NCI-H1105 (cell line): ENCODE measurements at places on chromosomes 1 and 21.

DNA sequence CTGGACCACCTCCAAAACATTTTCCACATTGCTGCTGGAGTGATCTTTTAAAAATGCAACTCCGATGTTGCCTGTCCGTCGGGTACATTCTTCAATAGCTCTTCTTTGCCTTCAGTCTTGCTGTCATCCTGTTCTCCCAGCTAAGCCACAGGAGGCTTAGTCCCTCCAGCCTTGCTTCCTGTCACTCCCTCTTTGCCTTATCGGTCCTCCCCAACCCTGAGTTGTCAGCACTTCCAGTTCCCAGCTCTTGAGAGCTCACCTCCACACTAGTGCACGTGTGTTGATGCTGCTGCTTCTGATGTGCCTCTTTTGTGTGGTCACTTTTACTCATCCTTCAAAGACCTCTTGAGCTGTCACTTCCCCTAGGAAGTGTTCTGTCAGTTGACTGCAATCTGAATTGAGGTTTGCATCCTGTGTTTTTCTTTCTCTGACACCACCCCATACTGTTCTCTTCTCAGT, 15.3 kb downstream of the UCK2 start:
- DNase-seq = no peak

DNA sequence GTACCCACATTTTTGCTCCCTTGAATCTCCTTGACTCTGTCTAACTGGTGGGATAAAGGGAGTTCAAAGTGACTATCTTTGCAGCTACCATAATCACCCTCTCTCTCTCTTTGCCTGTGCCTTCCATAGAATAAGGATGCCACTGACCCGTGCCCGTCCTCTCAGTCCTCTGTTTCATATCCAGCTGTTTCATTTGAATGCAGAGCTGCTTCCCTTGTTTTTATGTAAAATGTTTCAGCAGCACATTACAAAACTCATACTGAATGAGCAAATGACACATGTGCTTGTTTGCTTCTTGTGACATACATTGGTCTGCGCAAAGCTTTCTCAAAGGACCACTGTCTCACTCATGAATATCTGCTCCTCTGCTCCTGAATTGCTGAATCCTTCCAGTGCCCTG, 38.4 kb downstream of the CDC42 start:
- DNase-seq = no peak

- peak; percentile 44 for DNase-seq
These were observed 33.2 kb upstream of the PAX7 start for GRCh38 chr1:18597160-18598042.

DNA sequence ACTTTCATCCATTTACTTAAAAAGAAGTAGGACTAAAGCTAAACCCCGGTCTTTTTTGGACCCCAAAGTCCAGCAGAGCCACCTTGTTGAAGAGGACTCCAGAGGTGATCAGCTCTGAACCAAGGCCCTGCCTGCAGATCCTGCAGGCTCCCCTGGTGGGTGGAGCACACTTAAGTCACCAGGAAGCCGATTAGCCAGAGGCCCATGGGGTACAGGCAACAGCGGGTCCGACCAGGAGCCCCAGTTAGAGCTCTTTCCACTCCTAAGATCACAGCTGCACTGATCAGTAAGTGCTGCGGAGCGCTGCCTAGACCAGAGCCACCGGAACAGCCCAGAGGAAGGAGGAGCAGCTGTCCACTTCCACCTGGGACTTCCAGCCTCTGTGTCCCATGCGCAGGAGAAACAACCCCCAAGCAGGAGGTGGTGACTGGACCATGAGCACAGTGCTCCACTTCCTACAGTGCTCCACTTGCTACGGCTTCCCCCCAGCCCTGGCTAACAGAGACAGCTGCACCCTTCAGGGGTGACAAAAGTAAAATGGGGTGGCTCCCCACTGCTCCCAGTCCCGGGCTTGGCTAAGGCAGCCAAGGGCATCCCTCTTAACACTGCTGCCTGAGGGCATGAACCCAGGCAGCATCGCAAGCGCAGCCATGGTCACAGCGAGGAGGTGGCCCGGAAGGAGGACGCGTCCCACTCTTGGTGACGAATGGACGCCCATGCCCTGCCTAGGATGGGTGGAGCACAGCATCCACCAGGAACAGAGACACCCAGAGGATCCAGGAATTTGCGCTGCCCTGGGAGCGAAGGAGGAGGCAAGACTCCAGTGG, 58.0 kb downstream of the NPHP4 start:
- DNase-seq = no peak

DNA sequence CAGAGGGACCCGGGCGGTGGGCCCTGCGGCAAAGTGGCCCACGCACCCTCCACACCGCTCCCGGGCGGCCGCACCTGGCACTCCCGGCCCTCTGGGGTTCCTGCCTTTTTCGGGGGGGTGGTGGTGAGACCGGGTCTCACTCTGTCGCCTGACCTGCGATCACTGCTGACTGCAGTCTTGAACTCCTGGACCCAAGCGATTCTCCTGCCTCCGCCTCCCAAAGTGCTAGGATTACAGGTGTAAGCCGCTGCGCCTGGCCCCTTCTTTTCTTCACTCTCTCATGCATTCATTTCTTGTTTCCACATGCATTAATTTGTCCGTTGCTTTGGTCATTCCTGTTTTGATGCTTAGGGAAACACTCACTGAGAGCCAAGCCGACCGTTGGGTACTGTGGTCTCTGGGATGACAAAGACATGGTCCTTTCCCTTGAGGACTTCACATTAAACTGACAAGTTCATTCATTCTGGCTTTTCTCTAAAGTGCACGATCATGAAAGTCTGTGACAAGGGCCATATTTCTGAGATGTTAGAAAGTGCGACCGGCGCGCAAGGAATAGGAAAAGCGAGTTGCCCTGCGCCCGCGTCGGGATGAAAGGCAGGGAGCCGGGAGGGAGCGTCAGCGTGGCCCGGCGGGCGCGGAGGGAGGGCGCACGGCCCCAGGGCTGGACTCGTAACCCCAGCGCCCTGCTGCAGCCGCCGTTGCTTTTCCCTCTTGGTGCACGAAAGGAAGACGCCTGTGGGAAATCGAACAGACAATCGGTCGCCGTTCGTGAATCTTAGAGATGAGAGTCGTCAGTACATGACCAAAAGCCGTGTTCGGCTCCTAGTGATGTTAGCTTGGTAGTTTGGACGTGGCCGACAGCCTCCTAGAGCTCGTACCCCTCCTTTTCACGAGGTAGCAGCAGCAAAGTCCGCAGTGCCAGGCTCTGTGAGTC, 1.0 kb upstream of the MCOLN2 start:
- no peak for DNase-seq

DNA sequence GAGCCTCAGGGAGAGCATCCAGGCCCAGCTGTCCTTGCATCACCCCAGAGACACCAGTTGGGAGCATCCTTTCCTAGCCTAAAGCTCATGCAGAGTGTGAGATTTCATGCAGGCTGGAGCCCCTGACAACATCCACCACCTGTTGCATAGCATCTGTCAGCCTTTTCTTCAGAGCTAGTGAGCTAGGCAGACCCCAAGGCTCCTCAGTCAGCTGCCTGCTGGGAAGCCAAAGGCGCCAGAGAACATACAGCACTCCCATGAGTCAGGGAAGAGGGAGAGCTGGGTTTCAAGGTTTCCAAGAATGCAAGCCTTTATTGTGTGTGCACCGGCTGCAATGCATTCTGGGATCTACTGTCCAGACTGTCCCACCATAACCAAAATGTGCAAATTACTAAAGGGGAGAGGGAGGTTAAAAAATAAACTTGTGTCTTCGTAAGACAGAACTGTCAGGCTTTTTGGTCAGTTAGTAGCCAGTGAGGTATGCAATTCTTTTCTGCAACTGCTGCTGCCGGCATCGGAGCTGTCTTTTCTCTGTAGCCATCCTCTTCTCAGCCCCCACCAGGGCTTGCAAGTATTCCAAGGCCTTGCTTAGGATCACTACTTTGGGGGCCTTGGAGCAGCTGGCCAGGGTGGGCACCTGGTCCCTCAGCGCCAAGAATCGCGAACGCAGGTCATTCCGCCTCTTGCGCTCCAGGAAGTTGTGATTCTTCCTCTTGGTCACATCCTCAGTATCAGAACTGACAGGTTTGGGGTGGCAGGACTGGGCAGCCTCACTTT, 4.6 kb downstream of the MYCL start:
- DNase-seq = no peak

DNA sequence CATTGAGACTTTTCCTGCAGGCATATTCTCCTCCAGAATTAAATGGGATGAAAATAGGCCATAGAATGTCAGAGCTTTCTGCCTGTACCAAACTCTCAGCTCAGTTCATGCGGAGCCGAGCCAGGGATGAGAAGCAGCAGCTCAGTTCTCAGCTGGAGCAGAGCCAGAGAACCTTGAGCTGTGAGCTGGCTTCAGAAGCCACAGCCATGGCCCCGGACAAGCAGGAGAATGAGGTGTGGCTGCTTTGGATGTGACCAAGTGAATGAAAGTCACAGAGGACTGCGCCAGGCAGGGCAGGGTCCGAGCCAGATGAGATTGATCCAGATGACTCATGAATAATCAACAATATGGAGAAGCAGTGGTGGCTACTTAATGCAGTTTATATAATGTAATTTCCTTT, 633.8 kb downstream of the NCAM2 start:
- DNase-seq = no peak

DNA sequence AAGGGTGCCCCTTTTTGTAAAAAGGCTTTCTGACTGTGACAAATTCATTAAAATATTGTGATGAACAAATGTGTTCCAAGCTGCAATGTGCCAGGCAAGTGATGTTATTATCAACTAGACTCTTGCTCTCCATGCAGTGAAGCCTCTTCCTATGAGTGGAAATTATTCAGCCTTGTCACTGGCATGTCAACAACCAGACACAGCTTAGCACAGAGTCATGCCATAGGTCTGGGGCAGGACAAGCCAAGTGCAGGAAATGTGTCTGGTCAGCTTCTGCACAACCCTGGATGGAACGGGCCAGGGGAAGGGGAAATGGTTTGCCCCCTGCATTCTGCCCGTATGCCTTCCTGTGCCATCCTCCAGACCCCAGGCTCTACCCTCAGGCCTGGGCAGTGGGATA, 27.4 kb upstream of the GJA5 start:
- DNase-seq = no peak

DNA sequence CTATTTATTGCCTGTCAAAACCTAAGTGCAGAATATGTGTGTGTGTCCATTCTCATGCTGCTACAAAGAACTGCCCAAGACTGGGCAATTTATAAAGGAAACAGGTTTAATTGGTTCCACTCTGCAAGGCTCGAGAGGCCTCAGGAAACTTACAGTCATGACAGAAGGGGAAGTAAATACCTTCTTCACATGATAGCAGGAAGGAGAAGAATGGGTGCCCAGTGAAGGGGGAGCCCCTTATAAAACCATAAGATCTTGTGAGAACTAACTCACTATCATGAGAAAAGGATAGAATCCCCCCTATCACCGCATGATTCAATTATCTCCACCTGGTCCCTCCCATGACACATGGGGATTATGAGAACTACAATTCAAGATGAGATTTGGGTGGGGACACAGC, 300.7 kb upstream of the SNX7 start:
- no peak for DNase-seq

GRCh38 chr1:2506901-2507565, 19.4 kb downstream of the PANK4 start:
- DNase-seq = no peak

DNA sequence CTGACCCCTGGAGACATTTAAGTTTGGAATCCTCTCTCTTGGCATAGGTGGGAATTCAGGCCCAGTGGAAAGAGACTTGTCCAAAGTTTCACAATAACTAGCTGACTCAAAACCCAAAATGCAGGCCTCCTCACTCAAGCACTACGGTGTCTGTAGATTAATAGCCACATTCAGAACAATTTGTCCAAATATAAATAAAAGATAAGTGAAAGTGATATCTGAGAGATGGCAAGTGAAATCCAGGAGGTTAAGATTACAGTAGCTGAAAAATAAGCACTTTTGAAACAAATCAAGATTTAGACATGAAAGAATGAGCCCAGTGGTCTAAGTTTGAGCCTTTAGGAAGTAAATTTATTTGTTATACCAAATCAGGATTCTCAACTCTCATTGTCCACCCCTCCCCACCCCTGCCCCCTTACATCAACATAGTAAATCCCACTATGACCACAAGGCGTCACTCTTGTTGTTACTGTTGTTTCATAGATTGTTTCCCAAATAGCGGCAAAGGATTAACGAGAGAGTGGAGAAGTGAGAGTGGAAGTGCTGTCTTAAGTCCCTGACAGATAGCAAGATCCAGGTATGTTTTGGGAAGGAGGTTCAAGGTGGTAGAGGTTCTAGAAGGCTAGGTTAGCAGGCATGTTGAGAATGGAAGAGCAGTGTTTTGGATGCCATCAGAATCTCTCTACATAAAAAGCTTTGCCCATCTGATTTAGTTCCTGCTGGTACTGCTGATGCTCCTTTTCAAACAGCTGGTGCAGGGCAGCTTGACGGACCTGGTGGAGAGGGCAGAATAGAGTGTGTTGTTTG, 7.1 kb upstream of the TPM3 start:
- DNase-seq = peak; percentile 3

DNA sequence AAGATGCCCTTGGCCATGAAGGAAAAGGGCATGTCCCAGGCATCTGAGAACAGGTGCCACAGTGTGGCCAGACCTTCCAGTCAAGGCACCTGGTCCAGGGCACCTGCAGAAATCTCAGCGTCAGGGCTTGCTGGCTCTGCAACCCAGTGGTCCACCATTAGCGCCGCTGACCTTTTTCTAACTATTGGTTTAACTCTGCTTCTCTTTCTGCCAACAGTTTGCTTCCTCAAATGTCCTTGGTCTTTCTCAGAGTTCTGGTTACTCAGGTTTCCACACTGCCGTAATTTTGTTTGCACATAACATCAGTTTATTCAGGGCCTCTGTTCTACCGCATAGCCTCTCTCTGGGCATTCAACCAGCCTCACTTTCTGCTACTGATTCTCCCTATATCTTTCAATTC, 16.5 kb upstream of the FYB2 start:
- DNase-seq = no peak

DNA sequence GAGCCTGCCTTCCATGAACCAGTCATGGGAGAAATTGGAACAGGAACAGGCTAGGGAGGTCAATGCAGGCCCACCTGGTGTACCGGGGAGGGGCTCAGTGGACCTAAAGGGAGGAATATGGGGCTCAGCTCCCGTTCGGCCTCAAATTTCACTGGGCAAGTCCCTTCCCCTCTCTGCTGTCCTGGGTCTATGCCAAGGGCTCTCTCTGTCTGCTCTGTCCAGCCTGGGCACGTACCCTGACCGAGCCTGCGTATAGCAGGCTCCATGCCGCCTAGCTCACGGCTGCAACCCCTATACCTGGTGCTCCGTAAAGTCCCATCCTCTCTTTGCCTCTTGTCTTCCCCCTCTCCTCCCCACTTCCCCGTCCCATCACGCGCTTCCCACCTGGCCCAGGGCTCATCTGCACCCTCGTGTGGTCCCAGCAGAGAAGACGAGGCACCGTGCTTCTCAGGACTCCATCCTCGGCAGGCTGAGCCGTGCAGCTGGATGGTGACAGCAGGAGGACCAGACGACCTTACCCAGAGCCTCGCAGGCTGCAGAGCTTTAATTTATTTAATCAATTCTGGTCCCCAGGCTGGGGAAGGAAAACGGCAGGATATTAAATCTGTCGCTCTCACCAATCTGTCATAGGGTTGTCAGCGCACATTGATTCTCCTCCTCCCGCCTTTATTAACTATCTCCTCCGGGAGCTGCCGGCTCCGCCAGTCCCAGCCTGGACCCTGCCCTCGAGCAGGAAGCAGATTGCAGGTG, 25.0 kb upstream of the DISP3 start:
- no peak for DNase-seq
